ENCODE measurements at places on chromosomes 6 and 20.
A peak's percentile ranks its signal among the peaks of the same experiment; 100 is the strongest.

DNA sequence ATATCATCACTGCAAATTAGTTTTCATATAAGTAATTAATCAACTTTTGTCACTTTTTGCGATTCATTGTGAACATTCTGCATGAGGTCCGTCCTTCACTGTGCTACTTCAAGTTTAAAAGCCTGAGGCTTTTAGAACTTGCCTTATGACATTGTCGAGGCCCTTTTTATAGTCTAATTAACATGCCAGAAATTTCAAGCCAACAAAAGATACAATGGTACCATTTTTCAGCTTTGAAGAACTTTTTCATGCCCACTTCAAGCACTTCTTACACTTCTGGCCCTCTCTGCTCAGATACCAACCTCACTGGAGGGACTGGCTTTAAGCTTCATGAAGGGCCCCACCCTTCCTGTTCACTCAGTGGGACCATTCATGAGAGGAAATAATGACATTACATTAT is 323.1 kb downstream of the TPBG start:
- no peak for DNase-seq

DNA sequence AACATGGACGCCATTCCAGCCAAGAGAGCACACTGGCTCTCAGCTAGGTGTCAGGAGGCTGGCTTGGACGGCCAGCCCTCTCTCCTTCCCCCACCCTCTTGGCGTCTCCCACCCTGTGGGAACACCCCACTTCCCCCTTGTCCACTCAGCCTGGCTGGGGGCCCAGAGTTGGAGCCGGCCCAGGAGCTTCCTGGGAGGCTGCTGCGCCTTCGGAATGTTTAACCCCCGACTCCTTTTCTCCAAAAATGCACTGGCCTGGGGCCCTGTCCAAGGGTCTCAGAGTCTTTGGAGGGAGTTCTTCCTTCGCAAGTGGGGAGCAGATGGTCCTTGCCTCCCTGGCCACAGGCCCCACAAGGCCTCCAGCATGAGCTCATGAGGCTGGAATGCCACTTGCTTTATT is 4.1 kb downstream of the ADAM33 start:
- DNase-seq = no peak

DNA sequence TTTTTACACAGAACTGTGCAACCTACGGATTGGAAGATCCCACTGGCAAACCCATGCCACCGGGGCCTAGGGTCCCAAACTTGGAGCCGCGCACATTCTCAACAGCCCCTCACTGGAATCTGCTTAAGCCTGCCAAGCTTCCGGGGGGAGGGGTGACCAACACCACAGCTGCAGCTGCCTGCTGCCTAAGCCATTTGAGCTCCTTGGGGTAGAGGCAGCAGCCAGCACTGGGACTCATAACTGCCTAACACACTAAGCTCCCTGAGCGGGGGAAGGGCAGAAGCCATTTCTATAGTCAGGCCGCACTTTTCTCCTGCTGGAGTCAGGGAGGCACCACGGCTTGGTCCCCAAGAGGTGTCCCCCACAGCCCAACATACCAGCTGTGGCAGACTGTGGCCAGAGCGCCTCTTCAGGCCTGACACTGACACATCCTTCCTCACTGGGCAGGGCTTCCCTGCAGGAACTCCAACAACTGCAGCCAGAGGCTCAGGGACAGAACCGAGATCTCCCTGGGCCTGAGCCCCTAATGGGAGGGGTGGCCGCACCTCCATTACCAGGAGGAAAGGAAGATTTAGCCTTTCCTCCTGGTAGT is 270.3 kb upstream of the ECI2 start:
- DNase-seq = no peak

DNA sequence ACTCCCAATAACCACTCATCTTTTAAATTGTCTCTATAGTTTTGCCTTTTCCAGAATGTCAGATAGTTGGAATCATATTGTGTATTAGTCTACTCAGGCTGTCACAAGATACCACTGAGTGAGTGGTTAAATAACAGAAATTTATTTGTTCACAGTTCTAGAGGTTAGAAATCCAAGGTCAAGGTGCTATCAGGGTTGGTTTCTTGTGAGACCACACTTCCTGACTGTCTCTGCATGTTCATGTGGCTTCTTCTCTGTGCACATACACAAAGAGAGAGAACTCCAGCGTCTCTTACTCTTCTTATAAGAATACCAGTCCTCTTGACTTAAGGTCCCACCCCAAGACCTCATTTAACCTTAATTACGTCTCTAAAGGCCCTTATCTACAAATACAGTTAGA is 23.9 kb upstream of the PRSS35 start:
- no peak for DNase-seq

- no peak for DNase-seq
These were observed 264.7 kb downstream of the TMEM242 start for GRCh38 chr6:157058574-157058973.

DNA sequence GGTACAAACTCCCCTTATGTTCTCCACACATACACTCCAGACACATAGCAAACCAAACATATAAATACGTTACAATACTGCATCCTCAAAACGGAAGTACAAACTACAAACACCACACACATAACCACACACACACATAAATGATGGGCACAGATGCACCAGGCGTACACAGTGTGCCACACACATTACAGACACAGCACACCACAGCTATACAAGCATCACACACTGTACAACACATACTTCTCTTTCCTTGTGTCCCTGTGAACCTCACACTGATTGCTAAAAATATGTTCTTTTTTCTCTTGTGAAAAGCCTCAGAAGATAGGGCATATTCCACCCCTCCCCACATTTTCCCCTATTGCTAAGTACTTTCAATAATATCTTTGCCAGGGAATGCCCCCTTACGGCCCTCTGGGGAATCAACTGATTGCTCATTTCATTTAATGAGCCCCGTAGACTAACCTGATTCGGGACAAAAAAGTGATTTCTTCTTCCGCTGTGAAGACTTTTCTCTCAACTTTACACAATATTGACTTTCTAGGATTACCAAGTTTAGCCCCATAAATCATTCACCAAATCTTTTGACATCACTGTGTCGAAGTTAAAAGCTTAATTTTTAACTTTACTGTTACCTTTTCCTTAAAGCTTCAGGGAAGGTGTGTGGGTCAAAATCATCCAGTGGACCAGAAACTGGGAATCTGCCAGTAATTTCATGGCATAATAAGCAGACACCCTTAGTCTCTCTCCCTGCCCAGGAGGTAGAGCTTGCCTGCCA is at the start of gene SLC17A1:
Gene SLC17A1, minus strand, starts transcription at position 521 of the 775 bp plus-strand sequence. CDS start 1,495 bp downstream, outside the sequence.
- no peak for DNase-seq

GRCh38 chr6:43926634-43927531 is 156.9 kb downstream of the VEGFA start:
- peak; percentile 88 for DNase-seq

All from NCI-H1436 treated with DMSO at 0.1 percent for 48 hours (cell line).